ENCODE measurements at places on chromosomes 4 and X.

DNA sequence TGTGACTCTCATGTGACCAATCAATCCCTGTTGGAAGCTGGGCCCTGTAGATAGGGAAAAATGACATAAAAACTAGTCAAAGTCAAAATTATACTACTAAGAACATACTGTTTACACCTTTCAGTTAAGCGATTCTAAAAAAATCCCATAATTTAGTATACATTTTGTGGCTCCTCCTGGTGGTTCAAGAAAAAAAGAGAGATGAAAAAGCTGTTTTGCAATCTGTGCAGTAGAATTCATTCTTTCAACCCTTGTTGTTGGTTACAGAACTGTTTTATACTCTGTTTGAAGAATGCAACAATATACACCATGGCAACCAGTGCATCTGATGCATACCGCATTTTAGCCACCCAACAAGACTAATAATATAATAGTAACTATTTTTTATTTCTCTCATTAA is 66.8 kb upstream of the ANK2 start:
- no peak for DNase-seq

GRCh38 chr4:189792924-189793618 is 147.6 kb upstream of the FRG1 start:
- DNase-seq, result peak; percentile 32

DNA sequence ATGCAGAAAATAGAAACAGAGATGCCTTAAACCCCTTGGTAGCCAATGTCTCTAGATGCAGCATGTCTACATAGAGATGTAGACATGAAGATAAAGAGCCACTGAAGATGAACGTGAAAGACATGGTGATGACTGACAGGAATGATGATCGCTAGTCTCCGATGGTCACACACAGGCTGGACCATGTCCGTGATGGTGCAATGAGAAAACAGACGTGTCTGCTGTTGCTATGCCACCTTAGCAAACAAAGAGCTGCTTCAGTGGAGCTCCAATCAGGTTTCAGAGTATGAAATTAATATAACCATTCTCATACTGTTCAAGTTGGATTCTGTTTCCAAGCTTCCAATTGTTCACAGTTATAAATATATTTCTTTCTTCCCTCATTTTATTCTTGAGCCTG is 256.5 kb downstream of the CAMK2D start:
- DNase-seq, result no peak

DNA sequence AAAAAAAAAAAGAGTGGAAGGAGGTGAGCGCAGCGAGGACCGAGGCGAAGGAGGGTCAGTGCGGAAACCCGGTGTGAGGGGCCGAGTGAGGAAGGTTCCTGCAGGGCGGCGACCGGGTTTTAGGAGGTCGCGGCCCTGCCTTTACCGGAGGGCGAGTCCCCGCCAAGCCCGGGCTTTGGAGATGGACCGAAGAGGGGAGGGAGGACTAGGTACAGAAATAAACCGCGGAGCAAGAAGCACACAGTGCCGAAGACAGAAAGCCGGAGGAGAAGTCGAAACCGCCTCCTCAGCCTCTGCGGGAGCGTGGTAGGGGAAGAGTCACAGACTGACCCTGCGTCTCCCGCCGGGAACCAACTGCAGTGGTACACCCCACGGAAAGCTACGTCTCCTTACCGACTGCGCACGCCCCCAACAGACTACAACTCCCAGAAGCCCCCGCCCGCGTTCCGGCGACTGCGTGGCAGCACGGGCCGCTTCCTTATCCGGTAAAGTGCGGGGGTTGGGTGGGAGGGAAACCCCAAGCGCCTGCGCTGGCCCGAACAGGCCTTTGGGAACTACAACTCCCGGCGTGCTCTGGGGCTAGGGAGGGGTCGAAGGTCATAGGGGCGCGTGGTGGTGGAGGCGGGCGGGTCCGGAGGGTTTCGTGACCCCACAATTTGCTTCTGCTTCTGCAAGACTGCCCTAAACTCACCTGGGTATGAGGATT is at the start of gene NFXL1:
Gene NFXL1 (minus strand): TSS at position 364 of the 706 bp plus-strand sequence. CDS start 380 bp downstream, outside the sequence.
- peak; percentile 95 for DNase-seq

- DNase-seq, result no peak
Measured at GRCh38 chrX:68571610-68572311, 72.9 kb downstream of the YIPF6 start.

DNA sequence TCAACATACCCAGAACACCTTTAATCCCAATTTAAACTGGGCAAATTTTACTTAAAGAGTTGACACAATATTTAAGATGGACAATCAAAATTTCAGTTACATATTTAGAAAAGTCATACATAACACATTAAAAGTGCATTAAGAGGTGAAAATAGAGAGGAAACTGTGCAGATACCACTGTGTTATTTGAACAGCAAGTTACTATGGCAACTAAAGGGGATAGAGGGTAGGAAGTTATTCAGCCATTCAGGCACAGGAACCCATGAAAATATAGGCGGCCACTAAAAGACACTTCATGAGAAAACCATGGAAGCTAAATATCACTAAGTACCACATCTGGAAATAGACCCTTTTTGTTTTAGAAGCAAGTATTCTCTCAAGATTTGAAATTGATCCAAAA is 75.1 kb downstream of the PDGFC start:
- DNase-seq, result no peak

DNA sequence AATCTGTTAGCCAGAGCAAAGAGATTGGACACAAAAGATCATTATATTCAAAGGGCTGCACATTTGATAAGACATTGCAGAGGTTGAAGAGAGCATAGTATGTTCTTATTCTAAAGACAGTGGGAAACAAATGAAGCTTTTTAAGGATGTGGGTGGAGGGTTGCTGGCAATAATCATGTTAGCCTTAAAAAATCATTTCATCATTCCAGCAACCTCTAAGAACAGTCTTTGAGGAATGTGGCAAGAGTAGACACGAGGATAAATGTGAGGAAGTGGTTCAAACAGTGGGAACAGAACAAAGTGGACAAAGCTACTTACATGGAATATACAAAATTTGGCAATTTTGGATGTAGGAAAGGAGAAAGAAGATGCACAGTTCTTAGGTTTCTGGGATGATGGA is 167.3 kb upstream of the SPRY1 start:
- no peak for DNase-seq

All from B cell (primary cell).